Left ventricle myocardium superior (tissue), 1 donor: ENCODE measurements at places on chromosomes 5 and 9.
A peak's percentile ranks its signal among the peaks of the same experiment; 100 is the strongest.

- DNase-seq = no peak
Observed at GRCh38 chr5:125065741-125066140, 319.3 kb upstream of the ZNF608 start.

DNA sequence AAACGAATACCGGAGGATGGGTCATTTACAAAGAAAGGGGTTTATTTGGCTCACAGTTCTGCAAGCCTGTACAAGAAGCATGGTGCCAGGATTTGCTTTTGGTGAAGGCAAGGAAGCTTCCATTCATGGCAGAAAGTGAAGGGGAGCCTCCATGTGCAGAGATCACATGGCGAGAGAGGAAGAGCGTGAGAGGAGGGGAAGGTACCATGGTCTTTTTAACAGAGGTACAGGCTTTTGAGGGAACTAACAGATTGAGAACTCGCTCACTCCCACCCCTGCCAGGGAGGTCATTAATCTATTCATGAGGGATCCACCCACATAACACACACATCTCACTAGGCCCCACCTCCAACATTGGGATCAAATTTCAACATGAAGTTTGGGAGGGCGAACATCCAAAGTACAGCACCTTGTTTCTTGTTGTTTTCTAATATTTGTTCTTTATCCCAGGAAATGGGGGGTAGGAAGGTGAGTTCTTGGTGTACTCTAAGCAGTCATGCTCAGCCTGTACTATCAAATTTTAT, 18.5 kb downstream of the TMC1 start:
- no peak for DNase-seq

DNA sequence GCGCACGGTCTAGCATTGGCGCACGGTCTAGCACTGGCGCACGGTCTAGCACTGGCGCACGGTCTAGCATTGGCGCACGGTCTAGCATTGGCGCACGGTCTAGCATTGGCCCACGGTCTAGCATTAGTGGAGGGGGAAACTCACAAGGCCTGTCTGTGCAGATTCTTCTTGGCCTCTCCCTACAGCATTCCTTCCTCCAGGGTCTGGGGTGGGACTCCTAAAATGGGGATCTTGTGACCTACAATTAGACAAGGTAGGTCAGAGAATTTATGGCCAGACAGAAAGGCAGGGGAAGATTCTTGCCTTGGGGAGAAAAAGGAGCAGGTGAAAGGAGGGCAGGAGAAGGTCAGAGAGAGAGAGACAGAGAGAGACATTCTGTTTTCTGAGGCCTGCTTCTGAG, 5.4 kb upstream of the GBGT1 start:
- DNase-seq = no peak

DNA sequence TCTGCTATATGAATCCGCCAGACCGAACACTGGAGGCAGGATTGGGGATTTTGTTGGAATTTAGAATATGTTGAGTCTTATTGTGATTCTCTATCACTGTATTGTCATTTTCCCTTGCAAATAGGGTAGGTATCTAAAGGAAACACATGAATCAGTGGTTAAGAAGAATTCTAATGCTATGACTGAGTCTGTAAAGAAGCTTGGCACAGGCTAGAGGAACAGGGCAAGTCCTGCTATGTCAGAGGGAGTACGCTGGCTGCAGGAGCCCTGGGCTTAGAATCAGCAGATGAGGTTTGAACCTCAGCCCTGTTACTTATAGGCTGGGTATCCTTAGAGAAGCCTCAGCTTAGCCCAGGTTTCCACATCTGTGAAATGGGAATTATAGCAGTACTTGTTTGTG, 198.1 kb downstream of the NR3C1 start:
- no peak for DNase-seq

- DNase-seq = no peak
Observed at GRCh38 chr9:86674487-86674886, 272.8 kb downstream of the GAS1 start.

DNA sequence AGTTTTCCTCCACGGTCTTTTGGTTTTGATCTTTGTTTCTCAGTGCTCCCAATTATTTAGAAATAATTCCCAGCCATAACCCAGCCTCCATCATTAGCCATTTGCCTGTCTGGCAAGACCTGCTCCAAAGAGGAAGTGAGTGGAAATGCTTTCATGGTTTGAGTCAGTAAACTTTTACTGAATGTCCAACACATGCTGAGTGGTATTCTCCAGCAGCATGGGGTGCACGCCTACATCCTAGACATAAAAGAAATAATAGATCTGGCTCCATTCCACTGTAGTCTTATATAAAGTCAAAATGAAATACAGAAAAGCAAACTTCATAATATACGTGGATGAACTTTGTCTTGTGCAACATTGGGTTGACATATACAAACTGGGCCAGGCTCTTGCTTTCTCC, 757.2 kb downstream of the TLE1 start:
- no peak for DNase-seq

GRCh38 chr5:37839407-37840052, at the start of gene GDNF:
TSS of gene GDNF (minus strand) at chr5:37840041. CDS start at chr5:37834796, 5,245 bp downstream.
- DNase-seq = peak; percentile 61
